ENCODE measurements at places on chromosomes 4 and X. TPM values are rescaled to one million over a fixed set of nuclear protein-coding genes. Genes with fewer than 3 reads are reported as not detected.

DNA sequence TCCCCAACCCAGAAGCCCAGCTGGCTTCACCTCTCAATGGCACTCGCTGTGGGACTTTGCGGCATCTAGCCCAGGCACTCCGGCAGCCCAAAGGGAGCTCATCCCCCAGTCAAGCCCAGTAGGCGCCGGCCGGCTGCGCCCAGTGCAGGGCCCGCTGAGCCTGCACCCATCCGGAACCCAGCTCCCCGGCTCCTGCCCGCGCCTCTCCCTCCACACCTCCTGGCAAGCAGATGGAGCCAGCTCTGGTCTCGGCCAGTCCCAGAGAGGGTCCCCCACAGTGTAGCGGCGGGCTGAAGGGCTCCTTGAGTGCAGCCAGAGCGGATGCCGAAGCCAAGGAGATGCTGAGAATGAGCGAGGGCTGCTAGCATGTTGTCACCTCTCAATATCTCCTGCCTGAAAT, 116.8 kb upstream of the UGT8 start:
- no peak overlapping the region for H3K27ac ChIP-seq
- H3K27me3 ChIP-seq = no peaks in the 10 kb centered on the region
- no peak for DNase-seq
- H3K4me1 ChIP-seq = no peaks in the 10 kb centered on the region
- no peak overlapping the region for H3K4me3 ChIP-seq
- no peaks in the 10 kb centered on the region for H3K36me3 ChIP-seq

DNA sequence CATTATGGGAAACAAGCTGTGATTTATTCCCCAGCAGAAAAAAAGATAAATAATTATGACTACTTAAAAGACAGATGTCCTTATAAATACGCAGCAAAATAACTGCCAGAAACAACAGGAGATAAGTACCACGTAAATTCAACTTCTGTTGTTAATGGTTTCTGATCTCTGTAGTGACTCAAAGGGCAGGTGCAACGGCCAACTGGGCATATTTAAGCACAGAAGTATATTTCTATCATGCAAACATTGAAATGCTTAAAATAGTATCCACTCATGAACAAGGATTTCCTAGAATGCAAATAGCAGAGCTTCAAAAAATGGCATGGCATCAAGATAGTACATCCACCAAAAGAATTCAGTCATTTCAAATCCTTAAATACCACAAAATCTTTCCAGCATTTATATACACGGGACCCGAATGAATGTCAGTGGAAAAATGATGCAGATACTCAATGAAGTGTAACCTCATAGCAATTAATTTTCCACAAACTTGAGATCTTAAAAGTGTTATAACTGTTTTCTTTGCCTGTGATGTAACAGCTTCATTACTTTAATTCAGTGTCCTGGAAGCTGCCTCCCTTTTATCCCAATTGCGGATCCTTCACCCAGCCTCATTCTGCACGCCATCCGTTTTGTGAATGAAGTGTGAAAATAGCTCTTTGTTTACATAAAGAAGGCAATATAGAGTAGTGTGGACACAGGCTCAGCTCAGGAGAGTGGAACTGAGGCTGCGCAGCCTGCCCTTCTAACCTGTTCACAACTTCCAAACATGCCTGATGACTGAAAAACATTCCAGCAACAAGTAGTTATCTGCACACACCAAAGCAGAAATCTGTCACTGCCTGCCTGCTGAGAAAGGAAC, 10.2 kb downstream of the PDGFC start:
- no peaks in the 10 kb centered on the region for H3K36me3 ChIP-seq
- no peak for DNase-seq
- H3K27me3 ChIP-seq = no peaks in the 10 kb centered on the region
- H3K4me1 ChIP-seq = peaks cover 31% of the 10 kb centered on the region

DNA sequence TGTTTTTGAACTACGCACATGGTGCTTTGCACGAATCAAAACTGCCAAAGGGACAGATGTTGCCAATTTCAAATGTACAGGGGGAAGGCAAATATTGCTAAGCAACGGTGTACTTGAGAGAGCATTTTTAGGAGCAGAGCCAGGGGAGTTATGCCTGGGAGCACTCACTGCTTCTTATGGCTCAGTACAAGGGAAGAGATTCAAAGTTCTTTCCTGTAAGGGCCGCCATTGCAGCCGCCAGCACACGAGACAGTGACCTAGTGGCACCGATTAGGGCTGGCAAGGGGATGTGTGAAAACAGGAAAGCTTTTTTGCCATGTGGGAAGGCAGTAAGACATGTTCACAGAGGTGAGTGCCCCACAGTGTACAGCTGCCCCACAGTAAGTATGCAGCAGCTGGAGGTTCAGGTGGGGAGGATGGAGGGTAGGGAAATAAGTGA, 133.8 kb downstream of the AFF1 start:
- no peaks in the 10 kb centered on the region for H3K36me3 ChIP-seq
- H3K4me3 ChIP-seq = no peak overlapping the region
- no peaks in the 10 kb centered on the region for H3K27me3 ChIP-seq
- H3K4me1 ChIP-seq = peaks cover 4% of the 10 kb centered on the region
- no peak overlapping the region for H3K27ac ChIP-seq
- no peak for DNase-seq

DNA sequence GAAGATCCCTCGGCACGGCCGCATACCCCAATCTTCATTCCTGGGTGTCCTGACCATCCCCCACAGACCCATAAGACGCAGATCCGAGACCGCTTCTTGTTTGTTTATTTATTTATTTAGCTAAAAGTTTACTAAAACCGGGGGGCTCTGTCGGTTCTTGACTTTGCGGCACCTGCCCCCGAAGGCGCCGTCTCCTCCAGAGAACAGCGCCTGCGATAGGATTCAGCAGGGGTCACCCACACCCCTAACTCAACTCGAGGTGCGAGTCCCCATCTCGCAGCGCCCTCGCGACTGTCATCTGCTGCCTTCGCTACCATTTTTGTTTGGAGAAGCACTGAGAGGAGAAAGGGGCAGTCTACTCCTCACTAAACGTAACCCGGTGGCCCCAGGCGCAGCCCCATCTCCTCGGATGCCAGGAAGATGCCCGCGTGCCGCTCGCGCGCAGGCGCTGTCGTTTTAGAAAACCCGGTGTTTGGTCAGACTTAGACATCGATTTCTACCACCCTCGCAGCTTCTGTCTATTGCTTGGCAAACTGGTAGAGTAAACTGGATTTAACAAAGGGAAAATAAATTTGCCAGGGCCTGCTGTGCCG, 18.9 kb upstream of the GPR101 start:
- H3K27me3 ChIP-seq = no peaks in the 10 kb centered on the region
- H3K27ac ChIP-seq = no peak overlapping the region
- H3K36me3 ChIP-seq = no peaks in the 10 kb centered on the region
- H3K4me3 ChIP-seq = peak overlapping the region; percentile 69
- no peak for DNase-seq
- H3K4me1 ChIP-seq = peaks cover 14% of the 10 kb centered on the region

DNA sequence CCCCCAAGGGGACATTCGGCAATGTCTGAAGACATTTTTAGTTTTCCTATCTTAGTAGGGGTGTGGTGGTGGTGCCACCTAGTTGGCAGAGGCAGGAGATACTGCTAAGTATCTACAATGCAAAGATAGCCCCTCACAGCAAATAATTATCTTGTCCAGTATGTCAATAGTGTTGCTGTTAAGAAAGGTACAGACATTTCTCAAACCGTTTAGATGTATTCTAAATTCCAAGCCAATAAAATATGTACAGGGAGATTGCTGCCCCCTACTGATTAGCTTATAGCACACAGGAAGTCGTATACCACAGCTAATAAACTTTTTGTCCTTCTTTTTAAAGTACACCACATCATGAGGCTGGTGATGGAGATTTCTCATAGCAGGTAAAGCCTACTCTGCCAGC, 260.5 kb downstream of the TMA16 start:
- no peaks in the 10 kb centered on the region for H3K36me3 ChIP-seq
- no peak overlapping the region for H3K27ac ChIP-seq
- DNase-seq = no peak
- H3K27me3 ChIP-seq = no peaks in the 10 kb centered on the region

- DNase-seq = no peak
- no peak overlapping the region for H3K27ac ChIP-seq
- no peak overlapping the region for H3K4me3 ChIP-seq
- H3K27me3 ChIP-seq = no peaks in the 10 kb centered on the region
- no peaks in the 10 kb centered on the region for H3K4me1 ChIP-seq
These were observed 57.4 kb upstream of the PITX2 start for GRCh38 chr4:110680265-110680664.

DNA sequence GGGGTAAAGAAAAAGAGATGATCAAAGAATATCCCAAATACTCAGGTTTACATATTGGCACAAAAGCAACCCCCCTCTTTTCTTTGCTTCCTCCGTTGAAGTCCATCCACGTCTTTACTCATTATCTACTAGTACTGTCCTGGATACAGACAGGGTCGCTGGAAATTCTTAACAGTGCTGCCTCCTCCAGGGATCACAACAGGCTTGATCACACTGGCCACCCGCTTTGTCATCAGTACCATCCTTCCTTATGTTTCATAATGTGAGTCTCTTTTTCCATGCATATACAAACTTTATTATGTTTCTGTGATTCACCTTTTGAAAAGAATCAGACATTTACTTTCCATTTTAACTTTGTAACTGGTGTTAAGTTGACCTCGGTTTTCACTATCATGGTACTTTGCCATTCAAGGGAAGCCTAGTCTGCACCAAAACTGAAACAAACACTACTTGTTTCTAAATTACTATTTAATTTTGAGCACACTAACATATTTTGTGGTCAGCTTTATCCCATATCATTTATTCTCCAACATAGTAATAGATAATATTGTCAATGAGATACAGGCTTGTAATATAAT, 387.5 kb upstream of the PPP1R2C start:
- no peaks in the 10 kb centered on the region for H3K27me3 ChIP-seq
- no peak overlapping the region for H3K4me3 ChIP-seq
- H3K4me1 ChIP-seq = no peaks in the 10 kb centered on the region
- no peak overlapping the region for H3K27ac ChIP-seq
- DNase-seq = no peak
- H3K36me3 ChIP-seq = no peaks in the 10 kb centered on the region

DNA sequence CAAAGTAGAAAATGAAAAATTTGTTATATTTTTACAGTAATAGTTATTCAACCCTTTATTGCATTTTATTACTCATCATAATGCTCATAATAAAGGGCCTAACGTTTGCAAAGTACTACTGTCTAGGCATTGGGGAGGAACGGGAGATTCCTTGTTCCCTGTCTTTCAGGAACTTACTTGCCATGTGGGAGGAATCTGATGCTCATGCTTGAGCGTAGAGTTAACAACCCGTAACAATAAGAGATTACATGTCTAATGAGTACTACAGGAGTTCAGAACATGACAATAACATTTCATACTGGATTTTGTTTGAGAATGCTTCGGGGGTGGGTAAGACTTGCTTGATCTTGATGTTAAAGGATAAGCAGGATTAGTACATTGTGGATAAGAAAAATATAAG, 2.9 kb downstream of the CCSER1 start:
- no peaks in the 10 kb centered on the region for H3K36me3 ChIP-seq
- no peaks in the 10 kb centered on the region for H3K27me3 ChIP-seq
- H3K27ac ChIP-seq = no peak overlapping the region
- H3K4me3 ChIP-seq = no peak overlapping the region
- H3K4me1 ChIP-seq = no peaks in the 10 kb centered on the region

The BANK1 gene
- total RNA-seq = 1.1 TPM

The REELD1 gene
- total RNA-seq = not detected

The STBD1 gene
- total RNA-seq = 7.7 TPM

All from thoracic aorta (tissue), 2 donors.